M059J (cell line): ENCODE measurements at places on chromosomes 16 and 17.
A peak's percentile ranks its signal among the peaks of the same experiment; 100 is the strongest.

GRCh38 chr16:55222486-55222885, 101.5 kb upstream of the IRX6 start:
- DNase-seq: no peak

DNA sequence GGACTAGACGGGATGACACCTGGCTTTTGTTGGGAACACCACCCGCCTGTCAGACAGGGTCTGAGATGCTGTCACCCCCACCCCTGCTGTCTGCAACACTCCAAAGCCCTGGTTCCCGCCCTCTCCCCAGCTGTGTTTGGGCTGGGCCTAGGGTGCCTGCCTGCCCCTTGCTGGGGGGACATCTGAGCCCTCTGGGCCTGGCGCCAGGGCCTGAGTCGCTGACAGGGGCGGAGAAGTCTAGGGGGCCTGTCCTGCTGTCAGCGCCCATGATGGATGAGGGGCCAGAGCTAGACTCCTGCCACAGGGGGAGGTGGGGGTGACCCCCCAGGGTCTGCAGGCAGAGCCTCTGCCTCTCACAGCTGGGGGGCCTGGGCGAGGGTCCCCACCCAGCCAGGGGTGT, 7.6 kb upstream of the PKMYT1 start:
- DNase-seq: no peak

DNA sequence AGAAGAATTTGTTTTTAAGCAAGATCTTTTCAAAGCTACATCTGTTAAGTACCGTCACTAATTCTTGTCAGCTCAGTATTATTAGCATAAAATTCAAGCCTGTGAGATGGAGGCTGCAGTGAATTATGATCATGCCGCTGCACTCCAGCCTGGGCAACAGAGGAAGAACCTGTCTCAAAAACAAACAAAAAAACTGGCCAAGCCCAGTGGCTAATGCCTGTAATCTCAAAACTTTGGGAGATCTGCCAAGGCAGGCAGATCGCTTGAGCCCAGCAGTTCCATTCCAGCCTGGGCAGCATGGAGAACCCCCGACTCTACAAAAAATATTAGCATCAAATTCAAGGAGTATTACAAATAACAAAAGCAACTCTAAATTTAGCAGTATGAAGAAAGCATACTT, 88.0 kb downstream of the STXBP4 start:
- DNase-seq: peak; percentile 70

- no peak for DNase-seq
These were observed 35.9 kb downstream of the SLC6A4 start for GRCh38 chr17:30199600-30199999.

DNA sequence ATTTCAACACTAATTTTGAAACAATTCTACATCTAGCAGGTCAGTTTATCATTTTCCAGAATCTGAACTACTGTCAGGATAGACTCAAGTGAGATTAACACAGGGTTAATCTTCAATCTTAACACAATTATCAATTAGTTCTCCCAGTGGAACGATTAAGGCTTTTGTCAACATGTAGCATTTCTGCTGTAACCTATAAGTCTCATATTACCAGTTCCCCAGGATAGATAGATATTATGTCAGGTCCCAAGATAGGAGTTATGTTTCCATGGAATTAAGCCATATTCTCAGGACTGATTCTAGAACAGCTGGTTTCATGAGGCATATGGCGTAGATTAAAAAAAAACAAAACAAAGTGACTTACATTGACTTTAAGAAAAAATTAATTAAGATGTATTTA, 4.4 kb upstream of the FBF1 start:
- no peak for DNase-seq

GRCh38 chr17:47279062-47279801, 25.6 kb downstream of the ITGB3 start:
- peak; percentile 100 for DNase-seq

GRCh38 chr17:17480593-17481148, 3.9 kb downstream of the MED9 start:
- no peak for DNase-seq

DNA sequence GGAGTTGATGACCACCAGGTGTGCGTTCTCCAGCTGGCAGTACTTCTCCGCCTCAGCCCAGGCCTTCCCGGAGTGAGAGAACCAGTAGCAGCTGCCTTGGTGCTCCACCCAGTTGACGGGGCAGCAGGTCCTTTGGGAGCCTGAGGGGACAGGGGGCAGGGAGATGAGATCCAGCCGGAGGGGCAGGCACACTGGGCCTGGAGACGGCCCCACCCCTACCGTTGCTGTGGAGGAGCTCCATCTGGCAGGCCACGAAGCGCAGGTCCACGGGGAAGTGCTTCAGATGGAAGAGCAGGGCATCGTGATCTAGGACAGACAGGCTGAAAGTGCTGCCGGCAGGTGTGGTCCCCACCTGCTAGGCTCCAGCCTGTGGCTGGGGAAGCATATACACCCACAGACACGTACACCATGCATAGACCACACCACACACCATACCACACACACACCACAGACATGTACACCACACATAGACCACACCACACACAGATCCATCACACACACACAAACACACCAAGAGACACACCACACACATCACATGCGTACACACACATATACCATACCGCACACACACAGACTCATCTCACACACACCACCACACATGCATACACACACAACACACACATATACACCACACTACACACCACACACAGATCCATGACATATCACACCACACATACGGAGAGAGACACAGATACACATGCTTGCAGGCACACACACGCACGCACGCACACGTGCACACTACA, 7.4 kb downstream of the ASGR2 start:
- no peak for DNase-seq

DNA sequence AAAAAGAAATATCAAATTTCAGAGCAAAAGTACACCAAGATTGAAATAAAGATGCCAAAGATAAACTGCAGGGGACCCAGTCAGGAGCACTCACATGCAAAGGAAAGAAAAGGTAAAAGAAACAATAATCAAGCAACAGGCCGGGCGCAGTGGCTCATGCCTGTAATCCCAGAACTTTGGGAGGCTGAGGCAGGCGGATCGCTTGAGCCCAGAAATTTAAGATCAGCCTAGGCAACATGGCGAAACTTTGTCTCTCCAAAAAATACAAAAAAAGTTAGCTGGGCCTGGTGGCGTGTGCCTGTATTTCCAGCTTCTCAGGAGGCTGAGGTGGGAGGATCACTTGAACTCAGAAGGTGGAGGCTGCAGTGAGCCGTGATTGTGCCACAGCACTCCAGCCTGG, 107.6 kb upstream of the SMURF2 start:
- DNase-seq: no peak
